ENCODE measurements at places on chromosomes 5 and 9. TPM values are rescaled to one million over a fixed set of nuclear protein-coding genes. Genes with fewer than 3 reads are reported as not detected.

The NXNL2 gene
- not detected for total RNA-seq

The IFNA2 gene
- total RNA-seq: not detected

The GM2A gene
- 38.7 TPM for total RNA-seq

The LTC4S gene
- 9.6 TPM for total RNA-seq

The C9orf50 gene
- total RNA-seq: not detected

The HOMER1 gene
- total RNA-seq: 3.2 TPM

The SPRY4 gene
- 79.7 TPM for total RNA-seq

The IFNA13 gene
- not detected for total RNA-seq

The ARID3C gene
- total RNA-seq: not detected

The LCN10 gene
- total RNA-seq: 9.2 TPM

The GRIA1 gene
- total RNA-seq: 3.2 TPM

The SPATA6L gene
- 5.4 TPM for total RNA-seq

The DRD1 gene
- total RNA-seq: 1.1 TPM

The TEX48 gene
- not detected for total RNA-seq

The TXNDC8 gene
- total RNA-seq: not detected

The CACNA1B gene
- total RNA-seq: not detected

The INSL4 gene
- total RNA-seq: not detected

The PKD2L2 gene
- total RNA-seq: not detected

The SELENOP gene
- 807 TPM for total RNA-seq

The PPIC gene
- 34.3 TPM for total RNA-seq

The CREBRF gene
- total RNA-seq: 18.4 TPM

The TMEM267 gene
- total RNA-seq: 11.0 TPM

The DDX46 gene
- 41.4 TPM for total RNA-seq

The TAF11L5 gene
- total RNA-seq: not detected

The SMIM32 gene
- not detected for total RNA-seq

The SPOCK1 gene
- 59.8 TPM for total RNA-seq

The SV2C gene
- not detected for total RNA-seq

The GNG10 gene
- total RNA-seq: 59.8 TPM

The SLC6A7 gene
- not detected for total RNA-seq

The ADCY2 gene
- 1.2 TPM for total RNA-seq

The LRRC19 gene
- not detected for total RNA-seq

The FAM200C gene
- total RNA-seq: 1.9 TPM

The COL5A1 gene
- 84.7 TPM for total RNA-seq

The SOHLH1 gene
- total RNA-seq: not detected

The ARL14EPL gene
- total RNA-seq: not detected

The PCDHA1 gene
- not detected for total RNA-seq

The PCDHGB4 gene
- total RNA-seq: 3.2 TPM

The TRMO gene
- 9.2 TPM for total RNA-seq

The GNA14 gene
- 4.8 TPM for total RNA-seq

The SLC6A3 gene
- not detected for total RNA-seq

The NEUROG1 gene
- not detected for total RNA-seq

The FBP2 gene
- not detected for total RNA-seq

The ESM1 gene
- total RNA-seq: not detected

The SLCO6A1 gene
- not detected for total RNA-seq

The SPINK7 gene
- total RNA-seq: not detected

The GLRA1 gene
- total RNA-seq: not detected

The STPG3 gene
- not detected for total RNA-seq

The PCDHA6 gene
- total RNA-seq: 0.32 TPM

The SAPCD2 gene
- total RNA-seq: 0.42 TPM

The KCNMB1 gene
- 0.93 TPM for total RNA-seq

The GMCL2 gene
- total RNA-seq: not detected

The SLC34A1 gene
- total RNA-seq: not detected

The GCNT4 gene
- 1.00 TPM for total RNA-seq

The SMC5 gene
- total RNA-seq: 23.5 TPM

The SSNA1 gene
- 53.3 TPM for total RNA-seq

The MAP1B gene
- total RNA-seq: 121 TPM

The TTC39B gene
- total RNA-seq: 7.2 TPM

The IDNK gene
- 6.1 TPM for total RNA-seq

All from mesenteric fat pad (tissue), 1 donor.